ENCODE measurements at places on chromosomes 12 and 14.

DNA sequence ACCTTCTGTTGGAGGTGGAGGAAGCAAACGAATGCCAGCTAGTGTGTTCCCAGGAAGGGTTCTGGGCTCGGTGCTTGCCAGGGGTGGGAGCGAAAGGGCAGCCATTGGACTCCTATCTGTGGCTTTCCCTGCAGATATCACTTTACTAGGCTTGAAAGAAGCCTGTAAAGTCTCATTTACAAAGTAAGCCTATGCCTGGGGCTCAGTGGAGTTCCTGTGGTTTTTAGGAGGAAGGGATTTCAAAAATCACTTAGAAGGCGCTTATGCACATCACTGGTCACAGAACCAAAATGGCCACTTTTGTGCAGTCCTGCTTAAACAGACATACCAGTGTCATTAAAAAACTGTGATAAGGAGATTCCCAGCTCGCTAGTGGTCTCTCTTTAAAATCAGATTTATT lies 22.7 kb downstream of the CLMN start:
- DNase-seq: no peak

DNA sequence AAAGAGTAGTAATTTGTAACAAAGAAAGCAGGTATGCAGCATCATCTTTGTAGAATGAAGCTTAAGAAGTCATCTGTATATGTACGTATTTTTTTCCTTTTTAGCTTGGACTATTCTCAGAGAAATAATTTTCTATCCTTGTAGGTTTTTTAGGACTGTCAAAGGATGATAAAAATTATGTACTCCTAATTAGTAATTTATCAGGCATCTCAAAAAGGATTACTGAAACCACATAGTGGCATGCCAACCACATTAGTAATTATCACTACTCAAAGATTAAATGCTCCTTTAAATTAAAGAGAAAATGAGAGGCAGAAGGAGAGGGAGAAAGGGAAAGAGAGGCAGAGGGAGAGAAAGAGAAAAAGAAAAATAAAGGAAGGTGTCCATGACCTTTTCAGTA lies 17.3 kb downstream of the TTC8 start:
- DNase-seq: no peak

DNA sequence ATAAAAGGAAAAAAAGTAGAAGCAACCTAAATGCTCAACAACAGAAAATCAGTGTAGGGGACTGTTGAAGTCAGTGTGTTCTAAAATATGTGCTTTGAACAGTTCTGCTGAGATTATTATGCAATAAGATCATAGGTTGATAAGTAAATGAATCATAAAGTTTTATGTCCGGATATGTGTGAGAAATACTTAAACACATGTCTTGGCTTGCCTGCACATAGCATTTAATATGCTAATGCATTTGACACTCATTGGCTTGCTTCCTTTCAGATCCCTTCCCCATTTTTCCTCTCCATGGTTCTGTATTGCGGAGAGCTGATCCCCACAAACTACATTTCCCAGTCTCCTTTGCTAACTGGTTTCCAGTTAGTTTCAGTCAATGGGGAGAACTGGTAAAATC lies 573.8 kb upstream of the TBX3 start:
- DNase-seq: no peak

DNA sequence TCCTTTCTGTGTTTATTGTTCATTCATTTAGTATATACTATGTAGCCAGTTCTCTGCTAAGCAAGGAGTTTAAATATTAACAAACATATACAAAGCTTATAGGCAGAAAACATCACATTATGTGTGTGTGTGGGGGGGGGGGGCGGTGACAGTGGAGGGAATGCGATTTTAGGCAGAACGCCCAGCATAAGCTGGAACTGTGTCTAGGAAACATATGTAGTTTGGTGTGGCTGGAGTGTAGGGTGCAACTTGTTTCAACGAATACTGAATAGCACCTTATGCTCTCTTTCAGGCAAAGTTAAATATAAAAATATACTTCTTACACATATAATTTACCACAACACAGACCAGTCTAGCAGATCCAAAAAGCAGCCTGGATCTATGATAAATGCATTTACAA lies 980.6 kb downstream of the SLC6A15 start:
- no peak for DNase-seq

GRCh38 chr12:81968421-81968820 lies 209.3 kb upstream of the PPFIA2 start:
- no peak for DNase-seq

DNA sequence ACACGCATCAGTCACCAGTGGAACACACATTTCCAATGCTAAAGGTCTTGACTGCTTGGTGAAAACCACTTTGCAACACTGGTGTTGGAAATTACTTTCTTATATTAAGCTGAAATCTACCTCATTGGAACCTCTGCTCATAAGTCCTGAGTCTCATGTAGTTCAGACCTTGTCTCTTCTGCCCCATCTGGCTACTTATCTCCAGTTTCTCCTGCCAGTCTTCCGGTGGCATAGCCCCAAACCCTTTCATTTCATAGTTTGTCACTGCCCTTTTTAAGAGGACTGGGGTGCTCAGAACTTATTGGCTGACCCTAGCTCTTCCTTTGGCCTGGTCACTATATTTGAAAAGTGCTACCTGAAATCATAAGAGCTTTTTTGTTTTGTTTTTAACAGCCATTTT lies 43.7 kb downstream of the HELB start:
- no peak for DNase-seq

DNA sequence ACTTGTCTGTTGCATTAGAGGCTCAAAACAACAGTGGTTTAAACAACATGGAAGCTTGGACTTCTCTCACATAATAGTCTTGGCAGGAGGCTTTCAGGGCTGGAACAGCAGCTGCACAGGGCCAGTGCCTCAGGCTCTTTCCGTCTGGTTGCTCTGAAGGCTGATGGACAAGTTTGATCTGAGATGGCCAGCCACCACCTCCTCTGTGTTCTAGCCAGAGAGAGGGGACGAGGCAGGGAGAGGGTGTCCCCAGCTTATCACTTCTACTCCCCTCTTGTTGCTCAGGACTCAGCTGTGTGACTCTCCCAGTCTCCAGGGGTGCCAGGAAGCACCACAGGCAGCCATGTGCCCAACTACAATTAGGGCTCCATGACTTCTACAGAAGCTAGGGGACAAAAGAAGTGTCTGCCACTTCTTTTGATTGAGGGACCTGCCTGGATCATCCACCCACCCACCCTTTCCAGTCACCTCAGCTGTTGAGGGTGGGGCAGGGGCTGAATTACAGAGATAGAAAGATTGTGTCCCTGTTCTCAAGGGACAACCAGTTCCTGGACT lies 46.6 kb downstream of the SMIM41 start:
- no peak for DNase-seq

DNA sequence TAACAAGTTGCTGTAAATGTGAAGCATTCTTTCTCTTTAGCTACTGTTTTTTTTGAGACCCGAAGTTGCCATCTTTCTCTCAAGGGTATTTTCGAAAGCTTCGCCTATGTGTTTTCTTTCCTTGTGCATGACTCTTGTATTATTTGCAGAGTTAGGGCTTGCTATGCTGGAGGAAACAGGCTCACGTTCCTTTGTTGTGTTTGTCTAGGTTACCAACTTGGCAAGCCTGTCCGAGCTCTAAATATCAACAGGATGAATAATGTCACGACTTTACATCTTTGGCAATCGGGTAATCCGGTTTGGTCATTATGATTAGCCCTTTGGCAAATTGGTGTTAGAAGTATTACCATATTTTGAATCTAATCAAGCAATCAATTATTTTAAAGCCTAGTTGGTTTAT lies 15.9 kb upstream of the ATP6V0A2 start:
- no peak for DNase-seq

DNA sequence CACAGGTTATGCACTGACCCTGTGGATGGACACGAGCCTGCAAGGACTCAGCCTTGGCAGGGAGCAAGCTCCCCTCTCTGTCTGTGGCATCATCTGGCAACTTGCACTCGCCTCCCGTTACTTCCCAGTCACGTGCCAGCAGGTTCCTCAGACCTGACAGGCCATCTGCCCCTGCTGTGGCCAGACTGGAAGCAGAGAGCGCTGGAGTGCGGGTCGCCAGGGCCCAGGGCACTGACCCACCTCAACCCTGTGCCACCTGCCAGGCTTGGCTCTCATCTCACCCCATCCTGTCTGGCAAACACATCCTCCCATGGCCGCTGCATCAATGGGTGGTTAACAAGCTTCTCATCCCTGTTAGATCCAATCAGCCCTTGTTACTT lies 28.4 kb downstream of the SLC6A12 start:
- no peak for DNase-seq

GRCh38 chr12:31950088-31950487 lies 9.1 kb upstream of the RESF1 start:
- DNase-seq: no peak

- DNase-seq: no peak
Observed at GRCh38 chr14:75487155-75487671, 35.1 kb upstream of the BATF start.

GRCh38 chr12:62899568-62900390 lies 35.2 kb downstream of the PPM1H start:
- DNase-seq: no peak

DNA sequence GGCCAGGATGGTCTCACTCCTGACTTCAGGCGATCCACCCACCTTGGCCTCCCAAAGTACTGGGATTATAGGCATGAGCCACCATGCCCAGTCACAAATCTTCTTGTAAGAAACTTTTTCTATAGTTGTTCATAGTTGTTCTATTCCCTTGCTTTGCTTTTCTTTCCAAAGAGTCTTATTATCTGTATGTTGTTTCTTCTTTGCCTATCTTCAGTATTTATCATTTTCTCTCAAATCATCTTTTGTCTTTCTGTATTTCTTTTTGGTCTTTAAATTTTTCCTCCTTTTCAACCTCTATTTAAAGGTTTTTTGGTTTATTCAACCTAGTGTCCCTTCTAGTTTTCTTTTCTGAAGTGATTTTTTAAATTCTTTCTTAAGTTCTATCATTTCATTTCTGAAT lies 68.7 kb downstream of the LRP6 start:
- DNase-seq: no peak

DNA sequence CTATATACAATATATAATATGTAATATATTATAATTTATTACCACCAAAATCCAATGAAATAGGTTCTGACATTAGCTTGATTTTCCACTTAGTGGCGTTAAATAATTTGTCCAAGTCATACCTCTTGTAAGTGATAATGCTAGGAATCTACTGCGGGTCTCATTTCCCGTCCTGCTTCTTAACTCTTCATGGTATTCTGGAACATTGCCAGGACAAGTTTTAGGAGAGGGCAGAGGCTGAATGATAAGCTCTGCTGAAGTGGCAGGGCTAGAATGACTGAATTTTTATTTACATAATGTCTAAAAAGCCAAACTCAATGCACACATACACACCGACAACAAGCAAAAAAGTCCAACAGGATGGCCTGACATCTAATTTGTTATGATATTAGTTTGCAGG lies 70.4 kb upstream of the PTPRQ start:
- DNase-seq: no peak

- no peak for DNase-seq
Observed at GRCh38 chr14:77985211-77985615, 185.0 kb upstream of the NRXN3 start.

- DNase-seq: no peak
Observed at GRCh38 chr12:95851606-95852005, 7.1 kb upstream of the SNRPF start.

DNA sequence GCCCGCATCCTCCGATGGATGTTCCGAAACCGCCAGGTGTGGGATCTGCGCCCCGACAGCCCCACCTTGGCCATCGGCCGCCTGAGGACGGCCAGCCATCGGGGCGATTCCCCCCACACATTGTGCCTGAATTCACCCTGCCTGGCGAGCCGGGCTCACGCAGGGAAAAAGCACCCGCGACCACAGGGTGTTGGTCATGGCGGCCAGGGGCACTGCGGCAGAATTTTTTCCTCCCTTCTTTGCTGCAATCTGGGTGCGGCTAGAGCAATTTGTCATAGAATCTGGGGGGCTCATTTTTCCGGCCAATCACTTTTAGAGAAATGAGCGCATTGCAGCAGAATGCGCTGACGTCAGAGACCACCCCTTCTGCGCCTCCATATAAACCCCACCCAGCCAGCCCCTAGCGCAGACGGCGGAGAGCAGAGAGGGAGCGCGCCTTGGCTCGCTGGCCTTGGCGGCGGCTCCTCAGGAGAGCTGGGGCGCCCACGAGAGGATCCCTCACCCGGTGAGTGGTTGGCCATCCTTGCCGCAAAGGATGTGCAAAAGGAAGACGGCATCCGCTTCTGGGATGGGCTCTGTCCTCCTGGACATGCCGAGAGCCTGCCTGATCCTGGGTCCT lies at the start of gene MEG3:
Gene MEG3, plus strand, starts transcription at position 406 of the 619 bp plus-strand sequence.
- no peak for DNase-seq

GRCh38 chr12:4143896-4144295 lies 129.7 kb upstream of the CCND2 start:
- DNase-seq: no peak

DNA sequence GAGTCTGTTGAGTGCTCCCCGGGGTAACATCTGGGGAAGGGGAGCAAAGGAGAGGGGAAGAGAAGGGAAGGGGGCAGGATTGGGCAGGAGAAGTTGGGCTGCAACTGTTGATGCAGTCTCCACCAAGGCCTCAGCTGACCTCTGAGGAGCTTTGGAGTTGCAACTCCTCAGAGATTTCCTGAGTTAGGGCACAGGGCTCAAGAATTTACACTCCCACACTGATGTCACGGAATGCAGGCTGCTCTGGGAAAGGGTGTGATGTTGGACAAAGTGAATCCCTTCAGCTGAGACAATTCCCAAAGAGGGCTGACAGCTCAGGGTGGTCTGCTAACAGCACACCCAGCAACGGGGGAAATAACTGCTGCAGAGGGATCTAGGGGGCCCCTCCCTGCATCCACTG lies 295.6 kb downstream of the PCNX1 start:
- DNase-seq: no peak

DNA sequence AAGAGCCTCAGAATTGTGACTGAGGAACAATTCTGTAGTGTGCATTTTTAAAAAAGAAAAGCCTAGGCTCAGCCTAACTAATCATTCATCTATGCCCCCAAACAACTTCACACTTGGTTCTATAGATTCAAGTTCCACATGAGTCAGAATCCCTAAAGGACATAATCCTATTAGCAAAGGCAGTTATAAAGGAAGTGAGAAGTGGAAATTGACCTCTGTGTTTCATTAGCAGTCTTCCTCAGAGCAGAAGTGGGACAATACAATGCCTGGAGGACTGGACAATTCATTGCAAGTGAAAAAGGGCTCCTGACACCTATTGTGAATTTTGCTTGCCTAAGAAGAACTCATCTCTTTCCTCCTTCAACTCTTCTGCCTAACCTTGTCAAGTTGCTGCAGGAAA lies 222.3 kb downstream of the PTPRO start:
- DNase-seq: no peak

DNA sequence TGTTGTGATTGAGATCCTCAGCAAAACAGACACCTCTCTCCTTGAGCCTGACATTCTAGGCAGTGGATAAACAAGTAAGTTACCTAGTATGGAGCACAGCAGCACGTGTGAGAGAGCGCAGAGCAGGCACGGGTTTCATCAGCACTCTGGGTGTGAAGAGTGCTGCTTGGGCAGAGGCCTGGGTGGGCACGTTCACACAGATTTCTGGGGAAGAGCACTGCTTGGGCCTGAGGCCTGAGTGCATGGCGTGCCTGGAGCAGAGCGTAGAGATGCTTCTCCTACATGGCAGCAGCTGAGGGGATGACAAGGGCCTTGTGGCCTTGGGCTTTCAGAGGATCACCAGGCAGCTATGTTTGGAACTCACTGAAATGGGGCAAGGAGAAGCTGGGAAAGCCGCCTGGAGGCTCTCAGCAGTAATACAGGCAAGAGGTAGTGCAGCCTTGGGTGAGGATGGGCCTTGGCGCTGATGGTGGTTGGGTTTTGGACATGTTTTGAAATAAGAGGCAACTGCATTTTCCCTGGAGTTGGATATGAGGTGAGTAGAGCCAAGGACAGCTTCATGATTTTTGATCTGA lies 17.6 kb downstream of the CKB start:
- DNase-seq: no peak
